ENCODE measurements at places on chromosomes 1 and 21.

DNA sequence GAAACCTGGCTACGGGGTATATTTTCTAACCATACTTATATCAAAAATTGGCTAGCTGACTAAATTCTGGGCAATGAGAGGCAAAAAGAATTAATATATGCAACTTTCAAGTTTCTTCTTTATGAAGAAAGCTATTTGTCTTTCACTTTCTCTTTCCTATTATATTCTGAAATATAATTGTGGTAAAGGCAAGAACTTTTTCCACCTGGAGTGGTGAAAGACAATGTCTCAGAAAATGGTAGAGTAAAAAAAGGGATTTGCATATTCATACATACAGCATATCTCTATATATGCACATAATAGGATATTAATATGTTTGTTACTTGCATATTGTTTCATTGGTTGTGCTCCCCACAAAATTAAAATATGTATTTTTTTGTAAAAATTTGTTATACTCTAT, 793.8 kb downstream of the PLA2G4A start:
- no peak for DNase-seq

DNA sequence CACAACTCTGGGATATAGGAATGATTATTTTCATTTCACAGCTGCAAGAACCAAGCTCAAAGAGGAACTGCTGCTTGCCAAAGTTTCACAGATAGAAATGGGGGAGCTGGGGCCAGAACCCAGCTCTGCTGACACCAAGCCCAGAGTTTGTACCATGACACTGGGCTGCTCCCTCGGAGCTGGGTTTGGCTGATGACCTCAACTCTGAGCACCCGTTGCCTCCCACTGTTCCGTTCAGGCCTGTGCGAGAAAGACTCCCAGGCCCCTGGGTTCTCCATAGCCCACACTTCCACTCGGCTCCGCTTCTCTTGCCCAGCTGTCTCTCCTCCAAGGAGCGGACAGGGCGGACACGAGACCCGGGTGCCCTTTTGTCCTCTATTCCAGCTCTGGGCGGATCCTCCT, 55.2 kb downstream of the NGF start:
- DNase-seq = no peak

- DNase-seq = no peak
Measured at GRCh38 chr21:29221253-29221744, 77.4 kb upstream of the BACH1 start.

GRCh38 chr21:35316933-35317332, 267.8 kb upstream of the RUNX1 start:
- DNase-seq = no peak

DNA sequence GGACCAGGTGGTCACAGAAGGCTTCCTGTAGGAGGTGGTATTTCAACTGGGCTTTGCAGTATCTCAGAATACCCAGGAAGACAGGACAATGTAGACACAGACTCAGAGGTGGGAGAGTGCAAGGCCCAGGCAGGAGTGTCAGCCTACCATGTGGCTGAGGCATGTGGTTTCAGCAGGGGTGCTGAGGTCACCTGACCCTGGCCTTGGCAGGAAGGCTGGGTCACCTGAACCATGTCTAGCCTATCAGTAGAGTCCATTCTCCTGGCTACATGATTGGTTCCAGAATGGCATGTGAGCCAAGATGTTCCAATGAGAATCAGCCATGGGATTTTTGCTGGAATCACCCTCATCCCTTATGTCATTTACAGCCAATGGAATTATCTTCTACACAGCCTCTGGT, 169.4 kb downstream of the ACTL8 start:
- no peak for DNase-seq

Data from CD4-positive, alpha-beta T cell (primary cell).